MM.1S (cell line): ENCODE measurements at places on chromosomes 12 and 14.

- no peak overlapping the region for H3K4me3 ChIP-seq
- peak; percentile 51 for DNase-seq
- no peak overlapping the region for H3K27ac ChIP-seq
- no peaks in the 10 kb centered on the region for H3K27me3 ChIP-seq
- no peaks in the 10 kb centered on the region for H3K36me3 ChIP-seq
- peaks cover 16% of the 10 kb centered on the region for H3K4me1 ChIP-seq
These were observed 241.4 kb upstream of the PDZRN4 start for GRCh38 chr12:40946612-40947194.

GRCh38 chr12:3545121-3545796 is 54.3 kb downstream of the PRMT8 start:
- peaks cover 34% of the 10 kb centered on the region for H3K27me3 ChIP-seq
- H3K27ac ChIP-seq: no peak overlapping the region
- no peaks in the 10 kb centered on the region for H3K36me3 ChIP-seq
- H3K4me1 ChIP-seq: no peaks in the 10 kb centered on the region

- H3K36me3 ChIP-seq: no peaks in the 10 kb centered on the region
These were observed 105.1 kb downstream of the PRIMA1 start for GRCh38 chr14:93683226-93683625.

- H3K36me3 ChIP-seq: no peaks in the 10 kb centered on the region
- H3K4me1 ChIP-seq: no peaks in the 10 kb centered on the region
- H3K27ac ChIP-seq: no peak overlapping the region
- H3K4me3 ChIP-seq: no peak overlapping the region
- peaks cover 45% of the 10 kb centered on the region for H3K27me3 ChIP-seq
These were observed 35.4 kb upstream of the TMEM179 start for GRCh38 chr14:104639885-104640548.

DNA sequence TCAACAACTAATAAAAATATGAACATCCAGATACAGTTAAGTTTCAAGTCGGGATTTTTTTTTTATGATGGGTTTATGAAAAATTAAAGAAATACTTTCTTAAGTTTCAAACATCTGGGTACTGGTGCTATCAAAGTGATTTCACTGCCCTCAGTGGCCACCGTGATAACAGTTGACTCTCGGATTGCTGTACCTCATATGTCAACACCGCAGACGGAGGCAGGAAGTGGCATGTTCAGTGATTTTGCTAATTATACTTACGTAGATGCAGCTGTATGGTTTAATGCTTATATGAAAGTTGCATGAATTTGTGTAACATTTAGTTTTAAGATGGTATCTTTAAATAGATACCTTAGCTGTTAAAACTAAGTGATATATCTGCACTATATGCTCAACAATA is 20.8 kb upstream of the FBLN5 start:
- H3K4me1 ChIP-seq: no peaks in the 10 kb centered on the region
- H3K27me3 ChIP-seq: no peaks in the 10 kb centered on the region
- DNase-seq: no peak
- no peak overlapping the region for H3K27ac ChIP-seq
- H3K4me3 ChIP-seq: no peak overlapping the region

DNA sequence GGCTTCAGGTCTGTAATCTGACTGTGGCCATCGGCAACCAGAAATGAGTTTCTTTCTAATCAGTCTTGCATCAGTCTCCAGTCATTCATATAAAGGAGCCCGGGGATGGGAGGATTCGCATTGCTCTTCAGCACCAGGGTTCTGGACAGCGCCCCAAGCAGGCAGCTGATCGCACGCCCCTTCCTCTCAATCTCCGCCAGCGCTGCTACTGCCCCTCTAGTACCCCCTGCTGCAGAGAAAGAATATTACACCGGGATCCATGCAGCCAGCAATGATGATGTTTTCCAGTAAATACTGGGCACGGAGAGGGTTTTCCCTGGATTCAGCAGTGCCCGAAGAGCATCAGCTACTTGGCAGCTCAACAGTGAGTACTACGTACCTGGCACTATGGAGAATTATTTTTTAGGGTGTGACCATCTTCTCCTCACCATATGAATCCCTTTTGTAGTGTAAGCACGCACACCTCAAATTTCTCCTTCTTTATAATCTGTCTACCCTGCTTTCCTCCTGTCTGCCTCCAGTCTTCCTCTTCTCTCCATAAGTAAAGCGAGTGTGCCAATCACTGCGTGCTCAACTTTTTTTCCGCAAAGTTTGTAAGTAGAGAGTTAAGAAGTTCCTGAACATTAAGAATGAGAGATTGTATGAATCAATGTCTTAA is at the start of gene TPH2:
Gene TPH2, plus strand, starts transcription at position 118 of the 658 bp plus-strand sequence. Its CDS starts 142 bp downstream, at position 260.
- peak; percentile 44 for DNase-seq
- no peaks in the 10 kb centered on the region for H3K36me3 ChIP-seq
- no peak within 1 kb of the TSS for H3K27ac ChIP-seq

- H3K4me3 ChIP-seq: no peak overlapping the region
- H3K27ac ChIP-seq: no peak overlapping the region
- DNase-seq: no peak
- peaks cover 94% of the 10 kb centered on the region for H3K27me3 ChIP-seq
These were observed 72.5 kb downstream of the TSPAN9 start for GRCh38 chr12:3149515-3150307.

DNA sequence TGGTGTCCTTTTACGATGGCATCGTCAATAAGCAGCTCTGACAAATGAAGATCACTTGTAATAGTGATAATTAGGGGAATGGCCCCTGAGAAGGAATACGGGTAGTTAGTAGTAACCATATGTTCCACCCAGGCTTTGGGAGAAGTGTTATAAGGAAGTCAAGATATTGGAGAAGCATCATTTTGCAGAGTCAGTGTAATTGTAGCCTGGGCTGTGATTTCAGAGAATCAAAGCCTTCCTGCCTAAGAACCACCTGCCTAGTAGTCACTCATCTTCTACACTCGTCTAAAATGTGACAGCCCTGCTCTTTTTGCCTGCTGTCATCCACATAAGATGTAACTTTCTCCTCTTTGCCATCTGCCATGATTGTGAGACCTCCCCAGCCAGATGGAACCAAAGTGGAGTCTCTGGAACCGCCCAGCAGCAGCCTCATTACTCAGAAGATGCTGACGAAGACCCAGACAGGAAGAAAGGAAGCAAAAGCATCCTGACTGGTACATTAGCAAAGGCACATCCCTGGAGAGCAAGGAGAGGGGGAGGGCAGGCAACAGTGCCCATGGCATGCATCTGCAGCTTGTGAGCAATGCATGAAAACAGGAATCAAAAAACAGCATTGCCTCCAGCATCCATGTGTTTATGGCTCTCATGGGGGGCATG is 12.6 kb upstream of the EDDM3A start:
- H3K27me3 ChIP-seq: no peaks in the 10 kb centered on the region
- no peak overlapping the region for H3K27ac ChIP-seq
- no peaks in the 10 kb centered on the region for H3K36me3 ChIP-seq

- no peak overlapping the region for H3K4me3 ChIP-seq
- DNase-seq: no peak
- no peaks in the 10 kb centered on the region for H3K36me3 ChIP-seq
- no peaks in the 10 kb centered on the region for H3K4me1 ChIP-seq
- no peak overlapping the region for H3K27ac ChIP-seq
These were observed 6.5 kb upstream of the TMBIM4 start for GRCh38 chr12:66176105-66176900.

- H3K4me1 ChIP-seq: no peaks in the 10 kb centered on the region
- H3K36me3 ChIP-seq: no peaks in the 10 kb centered on the region
- no peak for DNase-seq
- no peak overlapping the region for H3K4me3 ChIP-seq
- H3K27ac ChIP-seq: no peak overlapping the region
- H3K27me3 ChIP-seq: no peaks in the 10 kb centered on the region
These were observed 3.2 kb upstream of the DACT1 start for GRCh38 chr14:58634406-58635090.

- DNase-seq: no peak
- H3K27me3 ChIP-seq: no peaks in the 10 kb centered on the region
- no peaks in the 10 kb centered on the region for H3K36me3 ChIP-seq
- no peaks in the 10 kb centered on the region for H3K4me1 ChIP-seq
- no peak overlapping the region for H3K27ac ChIP-seq
These were observed 21.1 kb downstream of the BRI3BP start for GRCh38 chr12:125014526-125014925.
